ENCODE measurements at places on chromosomes 5 and 9. TPM values are rescaled to one million over a fixed set of nuclear protein-coding genes. Genes with fewer than 3 reads are reported as not detected.

Gene ZNF608
- total RNA-seq, result 30.7 TPM

DNA sequence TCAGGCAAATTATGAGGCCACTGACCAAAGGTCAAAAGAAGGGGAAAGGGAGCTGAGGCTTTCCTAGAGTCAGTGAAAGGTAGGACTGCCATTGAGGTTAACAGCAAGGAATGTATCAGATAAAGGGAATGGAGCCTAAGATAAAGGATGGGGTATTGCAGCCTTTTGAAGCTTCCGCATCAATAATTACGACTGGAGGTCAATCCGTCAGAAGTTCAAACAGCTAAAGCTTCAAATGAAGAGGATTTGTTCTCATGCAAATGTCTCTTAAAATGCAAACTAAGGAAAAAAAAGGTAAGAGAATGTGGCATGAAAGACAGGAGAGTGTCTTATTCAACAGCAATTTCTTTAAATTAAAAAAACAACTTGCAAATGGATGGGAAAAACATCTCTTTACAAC is 341.1 kb upstream of the RGMB start:
- no peak overlapping the region for H3K27ac ChIP-seq
- DNase-seq, result no peak
- H3K36me3 ChIP-seq, result no peaks in the 10 kb centered on the region
- H3K4me1 ChIP-seq, result peaks cover 16% of the 10 kb centered on the region
- H3K27me3 ChIP-seq, result no peaks in the 10 kb centered on the region

Gene SNX24
- total RNA-seq, result 10.7 TPM

Gene HINT1
- total RNA-seq, result 255 TPM

Gene PCDHA1
- not detected for total RNA-seq

GRCh38 chr5:42691413-42691937 is 65.1 kb upstream of the CCDC152 start:
- DNase-seq, result no peak
- H3K27me3 ChIP-seq, result no peaks in the 10 kb centered on the region
- peaks cover 12% of the 10 kb centered on the region for H3K4me1 ChIP-seq
- no peak overlapping the region for H3K27ac ChIP-seq
- no peak overlapping the region for H3K4me3 ChIP-seq

DNA sequence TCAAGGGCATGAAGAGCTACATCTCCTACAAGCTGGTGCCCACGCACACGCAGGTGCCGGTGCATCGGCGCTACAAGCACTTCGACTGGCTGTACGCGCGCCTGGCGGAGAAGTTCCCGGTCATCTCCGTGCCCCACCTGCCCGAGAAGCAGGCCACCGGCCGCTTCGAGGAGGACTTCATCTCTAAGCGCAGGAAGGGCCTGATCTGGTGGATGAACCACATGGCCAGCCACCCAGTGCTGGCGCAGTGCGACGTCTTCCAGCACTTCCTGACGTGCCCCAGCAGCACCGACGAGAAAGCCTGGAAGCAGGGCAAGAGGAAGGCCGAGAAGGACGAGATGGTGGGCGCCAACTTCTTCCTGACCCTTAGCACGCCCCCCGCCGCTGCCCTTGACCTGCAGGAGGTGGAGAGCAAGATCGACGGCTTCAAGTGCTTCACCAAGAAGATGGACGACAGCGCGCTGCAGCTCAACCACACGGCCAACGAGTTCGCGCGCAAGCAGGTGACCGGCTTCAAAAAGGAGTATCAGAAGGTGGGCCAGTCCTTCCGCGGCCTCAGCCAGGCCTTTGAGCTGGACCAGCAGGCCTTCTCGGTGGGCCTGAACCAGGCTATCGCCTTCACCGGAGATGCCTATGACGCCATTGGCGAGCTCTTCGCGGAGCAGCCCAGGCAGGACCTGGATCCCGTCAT is 1.4 kb downstream of the SNX18 start:
- peak overlapping the region; percentile 95 for H3K27ac ChIP-seq
- H3K4me1 ChIP-seq, result peaks cover 39% of the 10 kb centered on the region
- H3K4me3 ChIP-seq, result peak overlapping the region; percentile 99
- H3K36me3 ChIP-seq, result peaks cover 3% of the 10 kb centered on the region

- no peaks in the 10 kb centered on the region for H3K27me3 ChIP-seq
- H3K27ac ChIP-seq, result peak overlapping the region; percentile 99
- no peak for DNase-seq
- no peaks in the 10 kb centered on the region for H3K4me1 ChIP-seq
- H3K36me3 ChIP-seq, result no peaks in the 10 kb centered on the region
Observed at GRCh38 chr5:10355071-10355889, 1.8 kb downstream of the MARCHF6 start.

GRCh38 chr9:128072144-128073021 is 4.4 kb downstream of the SLC25A25 start:
- peaks cover 4% of the 10 kb centered on the region for H3K36me3 ChIP-seq
- H3K4me1 ChIP-seq, result peaks cover 60% of the 10 kb centered on the region
- no peaks in the 10 kb centered on the region for H3K27me3 ChIP-seq

GRCh38 chr9:76796296-76796695 is 32.1 kb downstream of the PCA3 start:
- no peaks in the 10 kb centered on the region for H3K36me3 ChIP-seq
- H3K4me3 ChIP-seq, result no peak overlapping the region
- H3K27ac ChIP-seq, result no peak overlapping the region
- no peak for DNase-seq

Gene CD180
- total RNA-seq, result 0.99 TPM

Gene OSTF1
- total RNA-seq, result 20.7 TPM

GRCh38 chr9:93826209-93826608 is 128.9 kb downstream of the BARX1 start:
- no peak for DNase-seq
- no peaks in the 10 kb centered on the region for H3K36me3 ChIP-seq
- no peak overlapping the region for H3K4me3 ChIP-seq
- peaks cover 29% of the 10 kb centered on the region for H3K27me3 ChIP-seq
- no peak overlapping the region for H3K27ac ChIP-seq
- peaks cover 8% of the 10 kb centered on the region for H3K4me1 ChIP-seq

Gene PTGES
- total RNA-seq, result 3.5 TPM

DNA sequence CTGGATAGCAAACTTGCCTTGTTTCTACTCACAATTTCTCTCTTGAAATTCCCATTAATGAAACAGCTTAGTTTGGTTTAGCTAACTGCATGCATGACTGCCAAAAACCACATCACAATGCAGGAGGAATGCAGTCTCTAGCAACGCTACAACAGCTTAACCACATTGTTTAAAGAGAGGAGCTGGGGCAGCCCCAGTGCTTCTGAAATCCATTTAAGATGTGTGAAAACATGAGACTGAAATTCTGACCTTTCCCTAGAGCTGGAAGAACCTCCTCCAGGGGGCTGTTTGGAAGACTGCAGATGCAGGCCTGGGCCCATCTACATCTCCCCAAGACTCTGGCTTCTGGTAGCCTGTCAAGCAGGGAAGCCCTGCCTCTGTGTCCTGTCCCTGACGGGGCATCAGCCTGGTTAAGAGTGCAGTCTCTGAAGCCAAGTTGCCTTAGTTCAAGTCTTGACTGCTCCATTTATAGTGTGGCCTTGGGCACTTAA is 157.1 kb downstream of the ZNF462 start:
- H3K27me3 ChIP-seq, result no peaks in the 10 kb centered on the region
- DNase-seq, result peak; percentile 69
- H3K27ac ChIP-seq, result peak overlapping the region; percentile 72

DNA sequence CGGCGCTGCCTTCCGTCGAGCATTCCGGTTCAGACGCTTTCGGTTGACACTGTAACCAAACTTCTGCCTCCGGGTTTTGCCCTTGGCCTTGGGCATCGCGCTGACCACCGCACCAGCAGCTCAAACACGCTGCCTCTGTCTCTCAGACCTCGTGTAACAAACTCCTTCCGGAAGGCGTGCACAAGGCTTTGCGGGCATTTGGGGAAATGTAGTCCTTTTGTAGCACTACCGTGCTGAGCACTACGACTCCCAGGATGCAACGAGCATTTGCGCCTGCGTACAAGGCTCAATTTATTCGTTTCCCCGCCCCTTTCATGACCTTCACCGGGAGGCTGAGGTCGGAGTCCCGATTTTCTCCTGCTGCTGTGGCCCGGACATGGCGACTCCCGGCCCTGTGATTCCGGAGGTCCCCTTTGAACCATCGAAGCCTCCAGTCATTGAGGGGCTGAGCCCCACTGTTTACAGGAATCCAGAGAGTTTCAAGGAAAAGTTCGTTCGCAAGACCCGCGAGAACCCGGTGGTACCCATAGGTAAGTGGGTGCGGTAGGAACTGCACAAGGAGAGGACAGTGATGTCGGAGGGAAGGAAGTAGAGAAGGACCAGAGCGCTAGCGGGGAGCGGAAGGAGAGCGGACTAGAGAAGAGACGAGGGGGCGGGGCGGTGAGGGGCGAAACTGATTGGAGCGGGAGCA is at the start of the genes HIGD2A and NOP16:
Gene HIGD2A (plus strand): TSS at position 308 of the 691 bp plus-strand sequence. CDS start 69 bp downstream, at position 377.
Gene NOP16 (minus strand): TSS at position 155 of the 691 bp plus-strand sequence. CDS start 59 bp downstream, at position 96.
- peaks cover 40% of the 10 kb centered on the region for H3K36me3 ChIP-seq
- H3K4me3 ChIP-seq, result peak within 1 kb of the TSS; percentile 57
- H3K27me3 ChIP-seq, result no peaks in the 10 kb centered on the region
- peak within 1 kb of the TSS; percentile 92 for H3K27ac ChIP-seq

Gene FSTL4
- total RNA-seq, result not detected

DNA sequence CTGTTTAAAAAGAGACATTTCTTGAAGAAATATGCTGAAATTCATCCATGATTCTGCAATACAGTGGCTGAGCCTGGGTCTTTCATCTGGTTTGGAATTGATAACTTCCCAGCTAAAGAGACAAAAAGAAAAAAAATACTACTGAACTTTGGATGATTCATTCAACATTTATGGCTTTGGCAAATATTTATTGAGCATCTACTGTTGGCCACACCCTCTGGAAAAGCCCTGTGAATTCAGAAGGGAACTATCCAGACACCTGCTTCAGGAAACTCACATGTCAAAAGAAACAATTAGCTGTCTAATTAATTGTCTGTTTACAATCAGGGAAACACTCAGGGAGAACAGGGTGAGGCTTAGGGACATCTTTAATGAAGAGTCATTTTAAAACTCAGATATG is 17.8 kb upstream of the ZNF622 start:
- no peaks in the 10 kb centered on the region for H3K36me3 ChIP-seq
- H3K4me1 ChIP-seq, result no peaks in the 10 kb centered on the region
- no peaks in the 10 kb centered on the region for H3K27me3 ChIP-seq
- no peak for DNase-seq
- H3K4me3 ChIP-seq, result no peak overlapping the region

DNA sequence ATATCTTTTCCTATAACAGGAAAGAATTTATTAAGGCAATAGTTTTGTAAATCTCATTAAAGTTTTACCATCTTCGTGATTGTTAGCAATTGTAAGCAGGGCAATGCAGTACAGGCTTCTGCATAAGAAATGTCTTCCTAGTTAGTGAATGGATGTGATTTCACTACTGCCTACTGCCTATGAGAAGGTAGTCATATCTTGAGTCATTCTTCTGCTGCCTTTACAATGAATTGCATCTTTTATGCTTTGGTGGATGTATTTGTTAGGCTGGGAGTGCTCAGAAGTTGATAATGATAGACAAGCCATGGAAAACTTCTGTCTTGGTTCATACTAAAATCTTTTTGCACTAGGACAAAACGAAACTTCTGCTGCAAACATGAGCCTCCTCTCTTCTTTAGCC is 128.0 kb downstream of the ADAMTSL1 start:
- no peak for DNase-seq
- no peaks in the 10 kb centered on the region for H3K36me3 ChIP-seq

DNA sequence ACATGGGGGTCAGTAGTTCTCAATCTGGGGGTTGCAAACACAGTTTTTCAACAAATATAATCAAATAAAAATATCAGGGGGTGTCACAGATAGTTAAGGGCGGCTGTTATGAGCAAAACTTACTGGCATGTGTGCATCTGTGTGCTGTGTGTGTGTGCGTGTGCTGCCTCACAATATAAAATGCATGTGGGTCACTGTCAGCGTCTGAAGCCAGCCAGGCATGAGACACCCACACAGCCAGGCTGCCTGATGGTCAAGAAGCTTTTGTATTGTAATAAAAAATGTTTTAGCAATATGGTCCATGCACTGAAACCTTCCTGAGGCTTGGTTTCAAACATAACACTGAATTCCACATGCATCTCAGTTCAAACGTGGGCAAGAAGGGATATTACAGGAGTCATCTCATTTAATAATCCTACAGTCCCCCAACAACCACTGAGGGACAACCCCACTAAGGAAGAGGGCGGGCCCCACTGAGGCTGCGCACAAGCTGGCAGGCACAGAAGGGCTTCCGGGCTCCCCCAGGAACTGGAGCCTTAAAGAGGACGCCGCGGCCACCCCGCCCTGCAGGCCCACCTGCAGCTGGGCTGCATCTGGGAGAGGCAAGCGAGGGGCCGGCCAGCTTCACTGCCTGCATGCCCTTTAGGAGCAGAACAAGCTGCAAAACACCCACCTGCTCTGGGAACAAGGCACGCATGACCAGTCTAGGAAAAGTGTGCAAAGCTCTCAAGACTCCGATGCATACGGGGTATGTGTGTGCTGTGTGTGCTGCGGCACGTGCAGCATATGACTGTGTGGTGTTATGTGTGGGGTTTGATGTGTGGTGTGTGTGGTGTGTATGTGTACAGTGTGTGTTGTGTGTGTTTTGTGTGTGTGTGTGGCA is 14.1 kb downstream of the SEMA4D start:
- no peaks in the 10 kb centered on the region for H3K27me3 ChIP-seq
- H3K4me3 ChIP-seq, result no peak overlapping the region
- DNase-seq, result no peak
- no peaks in the 10 kb centered on the region for H3K4me1 ChIP-seq

DNA sequence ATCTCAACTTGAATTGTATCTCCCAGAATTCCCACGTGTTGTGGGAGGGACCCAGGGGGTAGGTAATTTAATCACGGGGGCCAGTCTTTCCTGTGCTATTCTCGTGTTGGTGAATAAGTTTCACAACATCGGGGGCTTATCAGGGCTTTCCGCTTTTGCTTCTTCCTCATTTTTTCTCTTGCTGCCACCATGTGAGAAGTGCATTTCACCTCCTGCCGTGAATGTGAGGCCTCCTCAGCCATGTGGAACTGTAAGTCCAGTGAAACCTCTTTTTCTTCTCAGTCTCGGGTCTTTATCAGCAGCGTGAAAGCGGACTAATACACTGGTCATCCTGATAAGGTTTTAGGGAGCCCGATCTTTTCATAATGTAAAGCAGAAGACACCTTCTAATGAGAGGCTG is 687.0 kb upstream of the FTMT start:
- H3K27me3 ChIP-seq, result no peaks in the 10 kb centered on the region
- DNase-seq, result no peak
- H3K4me1 ChIP-seq, result no peaks in the 10 kb centered on the region
- H3K4me3 ChIP-seq, result no peak overlapping the region

Gene PCDHGA8
- 5.4 TPM for total RNA-seq

Gene HAVCR1
- total RNA-seq, result not detected

Gene DMRTA1
- total RNA-seq, result 0.95 TPM

DNA sequence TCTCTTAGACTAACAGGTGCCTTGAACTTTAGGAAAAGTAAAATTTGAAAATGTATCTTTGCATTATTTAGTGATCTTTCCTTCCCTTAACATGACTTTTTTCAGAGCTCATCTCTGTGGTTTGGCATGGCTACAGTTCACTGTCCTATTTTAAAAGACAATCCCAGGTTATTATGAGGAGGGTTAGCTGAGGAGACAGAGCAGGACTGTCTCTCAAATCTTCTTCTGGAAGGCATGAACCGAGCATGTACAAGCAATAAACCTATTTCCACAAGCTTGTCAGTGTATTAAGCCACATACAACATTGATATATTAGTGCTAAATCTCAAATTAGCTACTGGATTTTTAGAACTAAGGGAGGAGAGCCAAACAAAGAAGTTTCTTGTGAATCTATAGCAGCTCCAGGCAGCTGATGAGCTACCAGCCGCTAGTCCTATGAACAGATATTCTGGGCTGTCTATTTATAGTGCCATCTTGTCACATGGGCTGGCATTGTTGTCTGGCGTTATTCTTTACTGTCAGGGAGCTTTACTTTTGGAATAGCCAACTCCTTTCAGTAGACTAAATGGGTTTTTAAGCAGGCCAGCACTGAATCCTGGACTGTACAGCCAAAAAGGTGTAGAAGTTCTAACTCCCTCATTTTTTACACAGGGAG is 171.2 kb upstream of the ACTBL2 start:
- no peaks in the 10 kb centered on the region for H3K27me3 ChIP-seq
- H3K27ac ChIP-seq, result peak overlapping the region; percentile 35
- no peaks in the 10 kb centered on the region for H3K36me3 ChIP-seq
- DNase-seq, result no peak

Gene UAP1L1
- total RNA-seq, result 5.7 TPM
